Stimulated activated CD8-positive, alpha-beta memory T cell treated with anti-CD3 and anti-CD28 coated beads, Interleukin-4, amount 100 ng/mL, for 48 hours (primary cell): ENCODE measurements at places on chromosomes 2 and 18.

- DNase-seq = no peak
These were observed 100.7 kb downstream of the RAPGEF4 start for GRCh38 chr2:172836347-172836821.

DNA sequence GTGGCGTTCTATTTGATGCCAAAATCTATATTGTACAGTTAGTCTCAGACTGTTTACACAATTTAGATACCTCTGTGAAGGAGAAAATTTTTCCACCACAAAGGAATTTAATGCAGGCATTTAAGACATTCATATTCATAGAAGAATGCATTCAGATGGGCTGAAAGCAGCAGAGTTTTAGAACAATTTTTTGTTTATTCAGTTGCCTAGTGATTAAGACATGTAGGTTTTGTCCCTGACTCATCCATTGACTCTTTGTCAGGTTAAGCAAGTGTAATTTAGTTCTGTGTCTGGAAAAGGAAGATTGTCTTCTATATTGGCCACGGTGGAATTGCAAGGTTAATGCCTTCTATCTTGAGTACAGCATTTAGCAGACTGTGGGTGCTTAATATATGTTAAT, 515.0 kb downstream of the PARD3B start:
- DNase-seq = no peak

DNA sequence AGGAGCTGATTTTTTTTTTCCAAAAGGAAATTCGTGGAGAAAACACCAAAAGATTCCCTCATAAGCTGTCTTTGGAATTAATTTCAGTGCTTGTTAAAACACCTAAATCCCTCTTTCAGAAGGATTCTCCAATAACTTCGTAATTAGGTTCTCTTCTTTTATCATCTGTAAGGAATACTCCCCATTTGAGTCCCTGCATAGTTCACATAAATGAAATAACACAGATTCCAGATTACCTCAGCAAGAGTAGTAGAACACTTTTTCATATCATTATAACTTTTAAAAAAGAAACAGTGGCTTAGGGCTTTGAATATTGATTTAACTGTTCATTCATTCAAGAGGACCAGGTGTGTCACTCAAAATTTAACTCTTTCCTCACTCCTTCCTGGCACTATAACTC, 55.5 kb downstream of the ARHGAP28 start:
- no peak for DNase-seq

GRCh38 chr2:130798472-130799218, 38.1 kb upstream of the ARHGEF4 start:
- no peak for DNase-seq

- DNase-seq = no peak
These were observed 11.3 kb downstream of the TMEM247 start for GRCh38 chr2:46490521-46491141.

DNA sequence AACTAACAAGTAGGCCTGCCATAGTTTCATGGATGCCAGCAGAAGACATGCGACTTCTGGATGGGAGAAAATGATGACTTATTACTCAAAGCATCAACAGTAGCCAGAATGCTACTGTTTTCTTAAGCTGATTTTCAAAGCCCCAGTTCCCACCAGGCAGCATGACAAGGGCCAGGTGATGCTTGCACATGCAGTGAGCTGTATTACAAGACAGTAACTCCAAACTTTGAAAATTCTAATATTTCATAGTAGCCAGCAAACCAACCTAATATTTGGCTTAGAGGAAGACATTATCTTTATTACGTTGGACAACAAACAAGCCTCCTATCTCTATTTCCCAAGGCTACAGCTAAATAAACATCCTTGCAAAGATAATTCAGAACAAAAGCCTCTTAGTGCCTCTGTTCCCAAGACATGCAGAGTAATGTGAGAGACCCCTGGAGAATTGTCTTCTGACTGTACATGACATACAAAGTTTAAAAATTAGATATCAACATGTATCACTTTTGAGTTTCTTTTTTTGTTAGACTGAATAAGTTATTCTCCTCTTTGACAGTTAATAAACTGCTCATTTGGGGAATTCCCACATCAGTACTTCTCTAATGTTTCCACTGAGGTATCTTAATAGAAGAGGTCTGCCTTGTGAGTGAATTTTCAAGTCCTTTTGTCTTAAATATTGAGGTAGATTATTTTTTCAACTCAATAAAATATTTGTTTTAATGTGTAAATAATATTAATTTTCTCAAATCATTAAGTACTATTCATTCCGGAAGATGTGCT, 367.6 kb upstream of the CWC22 start:
- DNase-seq = no peak
